Activated CD4-positive, alpha-beta T cell treated with anti-CD3 and anti-CD28 coated beads for 1 hour (primary cell): ENCODE measurements at places on chromosomes 13 and 19.
A peak's percentile ranks its signal among the peaks of the same experiment; 100 is the strongest.

DNA sequence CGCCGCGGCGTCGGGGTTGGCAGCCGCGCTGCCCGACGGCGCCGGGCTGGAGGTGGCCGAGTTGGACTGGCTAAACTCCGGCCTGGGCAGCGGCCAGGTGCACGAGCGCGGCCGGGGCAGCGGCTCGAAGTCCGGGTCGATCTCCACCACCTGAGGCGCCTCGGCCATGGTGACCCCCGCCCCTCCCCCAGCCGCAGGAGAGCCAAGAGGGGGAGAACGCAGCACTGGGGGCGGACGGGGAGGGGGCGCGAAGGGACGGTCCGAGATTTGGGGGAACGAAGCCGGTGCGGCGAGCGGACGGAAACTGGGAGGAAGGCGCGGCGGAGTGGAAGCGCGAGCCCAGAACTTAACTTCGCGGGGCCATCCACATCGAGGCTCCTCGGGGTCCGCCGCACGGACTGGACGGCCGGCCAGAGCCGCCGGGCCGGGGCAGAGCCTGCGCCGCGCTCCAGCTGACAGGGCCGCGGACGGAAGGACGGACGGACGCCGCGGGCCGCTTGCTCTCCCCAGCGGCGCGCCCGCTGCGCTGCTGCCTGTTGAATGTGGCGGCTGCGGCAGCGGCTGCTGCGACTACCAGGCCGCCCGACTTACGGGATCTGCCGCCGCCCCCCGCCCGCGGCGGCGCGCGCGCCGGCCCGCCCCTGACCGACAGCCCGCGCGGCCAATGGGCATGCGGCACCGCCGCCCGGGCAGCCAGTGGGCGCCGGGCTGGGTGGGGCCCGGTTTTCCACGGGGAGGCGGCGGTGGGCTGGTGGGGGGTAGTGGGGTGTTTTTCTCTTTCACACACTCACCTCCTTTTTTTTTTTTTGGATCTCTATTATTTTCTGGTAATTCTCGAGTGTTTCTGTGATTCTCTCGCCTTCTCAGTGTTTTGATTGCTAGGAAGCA is at the start of gene FOXO1:
TSS of gene FOXO1 (minus strand) at position 597 of the 888 bp plus-strand sequence. CDS start at position 168, 429 bp downstream.
- DNase-seq, result peak; percentile 86

- DNase-seq, result no peak
These were observed 16.0 kb downstream of the GNA15 start for GRCh38 chr19:3151563-3152418.

GRCh38 chr13:102692491-102692826 is 2.4 kb downstream of the METTL21C start:
- DNase-seq, result no peak

- no peak for DNase-seq
These were observed 162.1 kb downstream of the GPC6 start for GRCh38 chr13:93388701-93389100.

DNA sequence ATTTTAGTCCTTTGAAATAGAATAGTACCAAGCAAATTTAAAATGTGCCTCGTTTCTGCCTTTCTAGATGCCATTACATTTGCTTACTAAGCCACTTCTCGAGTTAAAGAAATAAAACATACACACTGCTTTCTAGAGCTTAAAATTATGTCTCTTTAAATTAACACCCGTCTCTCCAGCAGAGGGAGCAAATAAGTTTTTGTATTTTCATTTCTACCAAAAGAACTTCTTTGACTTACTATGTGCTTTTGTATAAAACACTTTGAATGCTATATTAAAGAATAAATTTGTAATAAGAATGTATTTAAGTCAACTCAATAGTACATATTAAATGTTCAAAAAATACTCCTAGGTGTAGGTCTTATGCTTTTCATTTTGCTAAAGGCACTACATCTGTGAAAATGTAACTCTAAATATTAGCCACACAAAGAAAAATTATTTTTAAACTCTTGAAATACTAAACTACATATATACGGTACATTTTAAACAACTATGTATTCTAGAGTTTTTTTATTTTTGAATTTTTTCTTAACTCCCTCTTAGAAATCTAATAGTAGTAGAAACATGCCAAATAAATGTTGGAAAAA is 269.3 kb upstream of the MIR17HG start:
- DNase-seq, result no peak

DNA sequence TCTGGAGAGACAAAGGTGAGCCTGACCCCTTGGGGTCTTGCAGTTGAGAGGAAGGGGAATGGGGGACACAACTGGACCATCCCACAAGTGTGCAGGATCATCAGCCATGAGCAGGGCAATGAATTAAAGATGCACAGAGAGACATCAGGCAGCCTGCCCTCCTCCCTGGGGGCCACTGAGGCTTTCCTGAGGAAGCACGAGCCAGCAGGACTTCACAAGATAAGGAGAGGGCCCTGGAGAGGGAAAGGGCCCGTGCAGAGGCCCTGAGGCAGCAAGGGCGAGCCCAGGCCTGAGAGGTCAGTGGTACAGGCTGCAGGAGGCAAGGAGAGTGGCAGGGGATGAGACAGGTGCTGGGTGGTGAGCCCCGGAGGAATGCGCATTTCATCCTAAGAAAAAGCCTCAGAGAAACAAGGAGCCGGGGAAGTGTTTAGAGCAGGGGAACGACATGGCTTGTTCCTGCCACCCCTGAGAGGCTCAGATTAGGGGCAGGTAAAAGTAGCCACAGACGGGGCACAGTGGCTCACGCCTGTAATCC is 9.0 kb upstream of the PRKD2 start:
- no peak for DNase-seq

GRCh38 chr13:114202581-114202980 is 23.5 kb downstream of the CFAP97D2 start:
- DNase-seq, result no peak

DNA sequence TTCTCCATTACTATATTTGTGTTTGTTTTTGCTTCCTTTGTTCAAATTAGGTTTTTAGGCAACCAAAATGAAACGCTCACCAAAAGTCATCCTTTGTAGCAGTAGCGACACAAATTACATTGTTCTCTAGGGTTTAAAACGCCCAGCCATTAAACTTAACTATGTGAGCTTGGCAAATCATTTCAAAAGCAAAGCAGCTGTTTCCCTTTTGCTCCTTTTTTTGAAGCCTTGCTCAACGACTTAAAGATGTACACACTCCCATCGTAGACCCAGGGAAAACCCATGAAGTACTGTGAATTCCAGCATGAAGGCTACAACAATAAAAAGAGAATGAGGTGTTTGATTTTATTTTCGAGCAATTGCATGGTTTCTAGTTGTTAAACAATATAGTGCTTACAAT is 106.7 kb downstream of the RAP2A start:
- DNase-seq, result no peak

DNA sequence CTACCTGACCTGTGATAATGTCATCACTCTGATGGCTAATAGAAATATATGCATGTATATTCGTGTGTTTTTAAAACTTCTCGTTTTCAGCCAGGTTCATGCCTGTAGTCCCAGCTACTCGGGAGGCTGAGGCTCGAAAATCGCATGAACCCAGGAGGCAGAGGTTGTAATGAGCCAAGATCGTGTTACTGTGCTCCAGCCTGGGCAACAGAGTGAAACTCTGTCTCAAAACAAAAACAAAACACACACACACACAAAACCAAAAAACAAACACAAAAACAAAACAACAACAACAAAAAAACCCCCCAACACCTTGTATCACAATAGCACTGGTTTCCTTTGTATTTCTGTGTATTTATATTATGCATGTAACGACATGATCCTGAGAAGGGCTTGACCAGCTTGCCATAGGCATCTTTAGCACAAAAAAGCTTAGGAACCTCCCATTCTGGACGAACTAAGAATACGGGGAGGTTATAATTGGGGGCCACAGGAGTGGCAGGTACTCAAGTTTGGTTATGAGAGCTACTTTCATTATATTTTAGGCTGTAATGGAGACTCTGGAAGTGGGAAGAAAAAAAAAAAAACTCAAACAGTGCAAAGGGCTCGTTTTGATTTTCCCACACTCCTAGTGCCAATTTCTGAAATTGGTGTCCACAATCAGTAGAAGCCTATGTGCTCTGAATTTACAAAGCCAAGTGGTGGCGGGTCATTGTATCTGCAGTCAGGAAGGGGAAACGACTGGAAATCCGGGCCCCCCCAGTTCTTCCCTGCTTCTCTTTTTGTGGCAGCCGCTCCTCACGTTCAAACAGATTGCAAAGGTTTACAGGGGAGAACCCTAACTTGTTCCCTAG is 1.2 kb upstream of the ACP7 start:
- DNase-seq, result no peak

- DNase-seq, result no peak
These were observed 76.7 kb downstream of the CACNA1A start for GRCh38 chr19:13429563-13429962.

- DNase-seq, result peak; percentile 34
These were observed 1395.8 kb downstream of the EFNB2 start for GRCh38 chr13:105139380-105140285.

DNA sequence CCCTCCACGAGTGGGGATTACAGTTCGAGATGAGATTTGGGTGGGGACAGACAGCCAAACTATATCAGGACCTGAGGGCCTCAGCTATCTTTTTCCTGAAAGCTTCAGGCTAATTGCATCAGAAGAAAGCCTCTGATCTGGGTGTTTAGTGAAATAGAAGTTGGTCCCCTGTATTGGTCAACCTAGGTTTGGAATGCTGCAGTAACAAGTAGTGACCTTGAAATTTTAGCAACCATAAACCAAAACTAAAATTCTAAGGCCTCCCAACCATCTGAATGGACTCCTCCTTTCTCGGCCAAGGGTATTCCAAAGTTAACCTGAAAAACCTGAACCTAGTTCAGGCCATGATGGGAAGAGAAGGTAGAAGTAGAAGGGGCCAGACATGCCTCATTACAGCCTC is 34.9 kb upstream of the OR10H1 start:
- DNase-seq, result no peak

DNA sequence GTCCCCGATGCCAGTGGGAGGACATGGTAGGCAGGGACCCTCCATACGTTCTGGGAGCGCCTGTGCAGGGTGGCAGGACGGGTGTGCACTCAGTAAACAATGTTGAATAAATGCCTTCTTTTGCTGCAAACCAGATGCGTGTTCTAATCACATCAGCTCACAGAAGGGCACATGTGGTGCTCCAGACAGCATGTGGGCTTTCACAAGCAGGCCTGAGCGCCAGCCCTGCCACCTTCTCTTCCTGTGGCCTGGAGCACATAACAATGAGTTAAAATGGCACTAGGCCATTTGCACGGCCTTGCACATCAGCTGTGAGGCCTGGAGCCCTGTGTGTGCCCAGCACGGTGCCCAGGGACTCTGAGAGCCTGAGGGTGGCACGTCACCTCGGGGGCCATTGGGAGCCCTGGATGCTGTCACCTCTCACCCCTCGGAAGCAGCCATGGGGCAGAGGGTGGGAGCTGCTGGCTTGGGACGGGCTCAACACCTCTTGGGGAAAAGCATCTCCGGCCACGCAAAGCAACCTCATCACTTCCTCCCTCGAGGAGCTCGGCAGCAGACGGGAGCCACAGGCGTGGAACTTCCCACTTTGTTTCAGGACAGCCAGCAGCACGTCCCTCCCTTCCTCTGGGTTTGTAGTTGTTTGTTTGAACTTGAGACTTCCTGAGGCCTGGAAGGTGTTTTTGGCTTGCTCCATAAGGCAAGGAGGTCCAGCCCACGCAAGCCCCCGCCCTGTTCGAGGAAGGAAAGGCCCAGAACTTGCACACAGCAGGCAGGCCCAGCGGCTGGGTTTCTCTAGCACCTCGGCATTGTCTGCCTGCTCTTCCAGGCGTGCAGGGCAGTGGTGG is 9.8 kb downstream of the MCF2L start:
- DNase-seq, result no peak
